ENCODE measurements at places on chromosomes 2 and 18.

DNA sequence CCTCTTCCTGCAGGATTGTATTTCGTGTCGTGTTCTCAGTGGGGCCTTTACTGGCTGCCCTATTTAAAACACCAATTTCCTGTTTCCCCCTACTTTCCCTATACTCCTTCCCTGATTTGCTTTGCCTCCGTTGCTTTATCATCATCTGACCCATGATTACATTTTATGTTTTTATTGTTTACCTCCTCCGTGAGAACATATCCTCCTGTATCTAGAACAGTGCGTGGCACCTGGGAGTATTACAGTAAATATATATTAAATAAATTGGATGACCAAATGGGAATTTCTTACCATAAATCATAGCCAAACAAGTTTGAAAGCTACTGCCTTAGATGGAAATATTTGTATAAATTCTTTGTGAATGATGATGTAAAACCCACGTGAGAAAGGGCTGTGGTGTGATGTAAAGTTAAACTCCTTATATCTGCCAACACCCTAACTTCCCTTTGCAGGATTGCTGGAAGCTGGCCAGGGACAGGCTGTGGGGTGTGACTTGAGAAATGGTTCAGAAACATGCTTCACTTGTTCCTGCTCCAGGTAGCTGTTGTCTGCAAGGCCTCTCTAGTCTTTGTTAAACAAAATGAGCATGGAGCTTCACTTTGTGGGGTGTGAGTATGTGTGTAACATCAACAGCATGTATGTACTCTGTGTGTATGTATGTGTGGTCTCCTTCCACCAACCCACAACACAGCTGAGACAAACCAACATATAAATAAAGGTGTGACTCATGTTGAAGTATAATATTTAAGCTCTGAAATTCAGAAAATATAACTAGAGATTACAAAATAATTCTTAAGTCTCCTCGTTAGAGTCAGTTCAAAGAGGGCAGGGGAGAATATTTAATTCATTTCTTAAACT lies 40.3 kb downstream of the LHCGR start:
- no peak for DNase-seq

- no peak for DNase-seq
Measured at GRCh38 chr2:130823171-130823885, 13.4 kb upstream of the ARHGEF4 start.

DNA sequence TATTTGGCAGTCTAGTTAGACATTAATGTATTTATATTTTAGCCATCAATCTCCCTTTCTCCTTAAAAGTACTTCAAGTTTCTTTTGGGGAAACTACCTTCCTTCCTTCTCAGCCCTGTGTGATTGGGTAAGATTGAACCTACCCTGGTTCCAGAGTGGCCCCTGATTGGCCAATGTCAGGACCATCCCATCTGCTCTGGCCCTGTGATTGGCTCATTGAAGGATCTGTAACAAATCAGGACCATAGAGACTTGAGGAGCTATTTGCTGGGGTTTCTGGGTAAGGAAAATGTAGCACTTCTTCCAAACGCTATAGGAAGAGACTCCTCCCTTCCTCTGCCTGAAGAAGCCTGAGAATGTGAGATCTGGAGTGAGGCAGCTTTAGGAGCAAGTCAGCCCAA lies 59.3 kb downstream of the AQP4 start:
- no peak for DNase-seq

DNA sequence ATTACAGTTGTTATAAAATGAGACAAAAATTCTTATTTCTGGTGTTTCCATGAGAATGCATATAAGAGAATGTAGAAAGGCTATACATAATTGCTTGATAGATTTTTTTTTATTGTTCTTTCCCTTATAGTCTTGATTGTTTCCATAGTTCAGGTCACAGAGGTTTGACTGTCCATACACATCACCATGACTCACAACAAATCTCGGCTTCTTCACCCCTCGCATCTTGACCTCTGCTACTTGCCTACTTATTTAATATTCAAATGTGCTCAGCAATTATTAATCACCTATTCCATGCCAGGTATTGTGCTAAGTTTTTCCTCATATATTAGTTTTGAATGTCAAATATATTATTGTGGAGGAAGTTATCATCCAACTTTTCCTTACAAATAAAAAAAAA lies 789.6 kb downstream of the RNF144A start:
- DNase-seq = no peak

DNA sequence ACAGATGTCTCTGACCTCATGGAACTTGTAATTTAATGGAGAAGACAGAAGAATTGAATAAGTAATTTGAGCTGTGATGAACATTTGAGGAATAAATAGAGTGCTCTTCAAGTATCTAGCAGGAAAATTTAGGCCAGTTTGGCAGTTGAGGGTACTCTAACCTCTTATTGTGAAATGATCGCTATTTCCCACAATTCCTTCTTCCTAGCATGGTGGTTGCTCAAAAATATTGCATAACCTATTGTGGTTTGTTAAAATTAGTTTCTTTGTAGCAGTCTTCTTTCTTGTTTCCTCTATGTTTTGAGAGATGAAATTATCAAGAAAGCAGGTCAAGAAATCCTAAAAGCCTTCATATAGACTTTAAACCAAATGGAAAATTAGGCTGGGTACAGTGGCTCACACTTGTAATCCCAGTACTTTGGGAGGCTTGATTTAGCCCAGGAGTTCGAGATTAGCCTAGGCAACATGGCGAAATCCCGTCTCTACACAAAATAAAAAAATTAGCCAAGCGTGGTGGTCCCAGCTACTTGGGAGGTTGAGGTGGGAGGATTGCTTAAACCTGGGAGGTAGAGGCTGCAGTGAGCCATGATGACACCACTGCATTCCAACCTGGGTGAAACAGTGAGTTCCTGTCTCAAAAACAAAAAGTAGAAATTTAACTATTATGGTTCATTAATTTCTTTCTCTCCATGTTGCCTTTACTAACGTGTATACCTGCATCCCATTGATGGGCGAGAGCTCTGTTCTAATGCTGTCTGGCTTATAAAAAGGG lies 58.7 kb downstream of the RBKS start:
- no peak for DNase-seq

DNA sequence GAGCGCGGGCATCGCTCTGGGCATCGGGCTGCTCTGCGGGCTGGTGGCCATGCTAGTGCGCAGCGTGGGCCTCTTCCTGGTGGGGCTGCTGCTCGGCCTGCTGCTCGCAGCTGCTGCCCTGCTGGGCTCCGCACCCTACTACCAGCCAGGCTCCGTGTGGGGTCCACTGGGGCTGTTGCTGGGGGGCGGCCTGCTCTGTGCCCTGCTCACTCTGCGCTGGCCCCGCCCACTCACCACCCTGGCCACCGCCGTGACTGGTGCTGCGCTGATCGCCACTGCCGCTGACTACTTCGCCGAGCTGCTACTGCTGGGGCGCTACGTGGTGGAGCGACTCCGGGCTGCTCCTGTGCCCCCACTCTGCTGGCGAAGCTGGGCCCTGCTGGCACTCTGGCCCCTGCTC lies 3.8 kb downstream of the TMEM198 start:
- no peak for DNase-seq

DNA sequence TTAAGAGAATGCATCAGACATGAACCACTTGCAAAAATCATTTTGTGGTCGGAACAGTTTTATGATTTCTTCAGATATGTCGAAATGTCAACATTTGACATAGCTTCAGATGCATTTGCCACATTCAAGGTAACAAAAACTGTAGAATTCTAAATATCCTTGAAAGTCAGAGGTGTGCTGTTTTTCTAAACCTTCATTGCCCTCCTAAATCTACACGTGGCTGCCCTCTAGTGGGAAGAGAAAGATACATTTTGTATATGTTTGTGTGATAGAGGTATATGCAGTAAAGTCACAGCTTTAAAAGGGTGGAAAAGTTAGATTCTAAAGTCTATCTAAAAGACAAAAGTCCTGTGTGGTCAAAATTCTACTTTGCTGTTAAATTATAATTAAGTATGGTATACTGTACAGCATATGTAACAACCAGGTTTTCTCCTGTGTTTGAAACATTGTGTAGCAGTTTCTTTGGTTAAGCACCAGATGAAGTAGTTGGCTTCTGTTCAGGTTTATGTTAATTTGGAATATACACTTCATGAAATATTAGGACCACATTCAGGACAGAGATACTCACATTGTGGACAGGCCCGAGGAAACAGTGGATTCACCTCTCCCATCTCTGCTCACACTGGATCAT lies 65.9 kb upstream of the ITM2C start:
- DNase-seq = no peak

GRCh38 chr18:4172196-4173100 lies 282.7 kb downstream of the DLGAP1 start:
- no peak for DNase-seq

DNA sequence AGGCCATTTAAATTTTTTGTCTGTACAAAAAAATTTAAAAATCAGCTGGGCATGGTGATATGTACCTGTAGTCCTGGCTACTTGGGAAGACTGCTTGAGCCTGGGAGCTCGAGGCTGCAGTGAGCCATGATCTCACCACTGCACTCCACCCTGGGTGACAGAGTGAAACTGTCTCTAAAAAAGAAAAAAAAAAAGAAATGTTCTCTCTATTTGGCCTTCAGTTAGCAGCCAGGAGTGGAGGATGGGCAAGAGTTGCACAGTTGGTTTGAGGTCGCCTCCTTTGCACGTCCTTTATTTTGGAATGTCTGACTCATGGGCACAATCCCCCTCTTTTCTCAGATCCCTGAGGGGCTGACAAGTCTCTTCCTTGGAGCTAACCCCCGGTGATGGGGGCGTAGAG lies 26.3 kb downstream of the ITM2C start:
- DNase-seq = no peak

GRCh38 chr2:28681158-28681571 lies 70.5 kb upstream of the PPP1CB start:
- DNase-seq = no peak

DNA sequence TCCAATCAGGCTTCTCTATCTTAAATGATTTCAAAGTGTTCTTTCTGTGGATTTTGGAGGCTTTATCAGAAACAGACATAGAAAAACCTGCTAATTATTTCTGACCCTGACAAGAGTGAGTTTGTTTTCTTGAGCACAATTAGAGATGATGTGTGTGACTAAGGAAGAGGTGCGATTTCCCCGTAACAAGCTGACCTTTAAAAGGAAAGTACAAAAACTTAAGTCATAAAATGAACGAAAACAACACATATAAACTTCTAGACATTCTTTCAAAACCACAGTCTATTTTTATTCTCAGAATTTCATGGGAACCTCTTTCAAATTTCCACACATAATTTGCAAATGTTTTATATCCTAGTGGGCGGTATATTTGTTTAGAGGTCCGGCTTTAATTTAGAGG lies 604.8 kb downstream of the CPS1 start:
- no peak for DNase-seq

DNA sequence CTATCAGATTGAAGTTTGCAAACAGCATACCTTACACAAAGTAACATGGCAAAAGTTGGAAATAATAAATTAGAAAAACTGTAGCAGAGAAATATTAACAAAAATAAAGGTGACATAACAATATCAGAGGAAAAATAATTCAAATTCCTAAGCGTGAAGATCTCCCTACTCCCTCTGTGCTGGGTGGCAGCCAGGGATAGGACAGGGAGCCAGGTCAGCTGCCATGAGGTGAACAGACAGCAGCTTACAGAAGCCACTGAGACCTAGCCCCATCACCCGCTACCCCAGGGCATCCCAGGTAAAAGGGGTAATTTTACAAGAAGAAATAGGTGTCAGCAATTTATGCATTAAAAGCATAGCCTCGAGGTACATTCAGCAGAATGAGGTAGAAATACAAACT lies 423.8 kb upstream of the HS6ST1 start:
- no peak for DNase-seq

DNA sequence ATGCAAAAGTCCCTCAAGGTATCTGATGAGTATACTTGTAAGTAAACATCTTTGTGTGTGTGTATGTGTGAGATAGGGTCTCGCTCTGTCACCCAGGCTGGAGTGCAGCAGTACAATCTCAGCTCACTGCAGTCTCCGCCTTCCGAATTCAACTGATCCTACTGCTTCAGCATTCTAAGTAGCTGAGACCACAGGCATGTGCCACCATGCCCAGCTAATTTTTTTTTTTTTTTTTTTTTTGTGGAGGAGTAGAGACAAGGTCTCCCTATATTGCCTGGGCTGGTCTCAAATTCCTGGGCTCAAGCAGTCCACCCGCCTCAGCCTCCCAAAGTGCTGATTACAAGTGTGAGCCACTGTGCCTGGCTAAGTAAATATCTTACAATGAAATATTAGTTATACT lies 23.2 kb downstream of the ADAM17 start:
- DNase-seq = no peak

GRCh38 chr18:22314420-22314819 lies 103.3 kb downstream of the CTAGE1 start:
- DNase-seq = no peak

- DNase-seq = no peak
Measured at GRCh38 chr2:155169317-155169716, 470.8 kb downstream of the KCNJ3 start.
